SJSA1 (cell line): ENCODE measurements at places on chromosomes 3 and 15. TPM values are rescaled to one million over a fixed set of nuclear protein-coding genes. Genes with fewer than 3 reads are reported as not detected.

The TYRO3 gene
- total RNA-seq = 8.9 and 17.2 TPM in 2 replicates

The NISCH gene
- total RNA-seq = 22.4 and 24.8 TPM in 2 replicates

DNA sequence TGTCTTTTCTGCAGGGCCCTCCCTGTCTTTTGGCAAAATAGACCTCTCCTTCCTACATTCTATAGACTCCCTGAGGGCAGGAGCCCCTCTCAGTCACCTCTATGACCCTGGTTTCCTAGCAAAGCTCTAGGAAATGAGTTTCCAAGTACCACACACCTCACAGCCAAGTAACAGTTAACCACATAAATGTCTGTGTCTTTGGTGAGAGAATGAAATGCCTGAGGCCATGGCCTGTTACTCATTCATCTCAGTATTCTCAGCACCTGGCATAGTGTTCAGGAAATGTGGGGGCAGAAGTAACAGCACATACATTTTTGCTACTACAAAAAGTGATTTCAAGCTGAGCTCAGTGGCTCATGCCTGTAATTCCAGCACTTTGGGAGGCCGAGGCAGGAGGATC, 21.0 kb downstream of the RFT1 start:
- H3K36me3 ChIP-seq = peaks cover 30% of the 10 kb centered on the region
- DNase-seq = no peak
- no peak overlapping the region for H3K4me3 ChIP-seq
- no peaks in the 10 kb centered on the region for H3K27me3 ChIP-seq
- no peak overlapping the region for H3K27ac ChIP-seq

DNA sequence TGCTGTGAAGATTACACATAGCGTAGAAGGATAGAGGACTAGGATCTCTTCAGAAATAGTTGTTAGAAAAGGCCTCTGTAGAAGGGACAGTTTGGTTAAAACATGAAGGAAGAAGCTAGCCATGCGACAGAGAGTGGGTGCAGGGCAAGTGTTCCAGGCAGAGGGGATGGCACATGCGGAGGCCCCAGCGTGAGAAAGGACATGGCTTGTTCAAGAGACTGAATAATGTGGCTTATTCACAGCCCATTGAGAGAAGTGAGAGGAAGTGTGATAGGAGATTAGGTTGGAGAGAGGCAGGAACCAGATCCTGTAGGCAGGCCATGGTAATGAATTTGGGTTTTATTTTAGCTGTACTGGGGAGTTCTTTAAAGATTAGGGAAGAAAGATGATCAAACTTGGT, 56.4 kb downstream of the NEO1 start:
- DNase-seq = no peak

DNA sequence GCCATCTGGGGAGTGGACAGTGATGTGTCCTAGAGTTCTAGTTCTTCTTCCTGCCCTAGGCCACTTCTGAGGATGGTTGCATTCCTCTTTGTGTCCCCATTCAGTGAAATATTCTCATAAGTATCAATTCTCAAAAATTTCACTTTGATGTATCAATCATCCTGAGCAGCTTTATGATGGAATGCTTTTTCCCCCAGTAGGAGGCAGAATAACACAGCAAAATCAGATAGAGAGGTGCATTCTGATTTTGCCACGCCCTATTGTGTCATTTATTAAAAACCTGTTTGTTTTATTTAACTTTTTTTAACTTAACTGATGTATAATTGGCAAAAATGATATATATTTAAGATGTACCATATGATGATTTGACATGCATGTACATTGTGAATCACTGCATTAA, 656.0 kb upstream of the GRM7 start:
- no peaks in the 10 kb centered on the region for H3K4me1 ChIP-seq
- no peak for DNase-seq
- no peak overlapping the region for H3K4me3 ChIP-seq
- no peaks in the 10 kb centered on the region for H3K36me3 ChIP-seq
- no peaks in the 10 kb centered on the region for H3K27me3 ChIP-seq
- H3K27ac ChIP-seq = no peak overlapping the region

- peaks cover 7% of the 10 kb centered on the region for H3K4me1 ChIP-seq
- H3K27me3 ChIP-seq = no peaks in the 10 kb centered on the region
- no peak overlapping the region for H3K4me3 ChIP-seq
- no peak for DNase-seq
Observed at GRCh38 chr3:18233987-18234716, 191.0 kb downstream of the SATB1 start.

The NRG4 gene
- total RNA-seq = not detected in 2 replicates

DNA sequence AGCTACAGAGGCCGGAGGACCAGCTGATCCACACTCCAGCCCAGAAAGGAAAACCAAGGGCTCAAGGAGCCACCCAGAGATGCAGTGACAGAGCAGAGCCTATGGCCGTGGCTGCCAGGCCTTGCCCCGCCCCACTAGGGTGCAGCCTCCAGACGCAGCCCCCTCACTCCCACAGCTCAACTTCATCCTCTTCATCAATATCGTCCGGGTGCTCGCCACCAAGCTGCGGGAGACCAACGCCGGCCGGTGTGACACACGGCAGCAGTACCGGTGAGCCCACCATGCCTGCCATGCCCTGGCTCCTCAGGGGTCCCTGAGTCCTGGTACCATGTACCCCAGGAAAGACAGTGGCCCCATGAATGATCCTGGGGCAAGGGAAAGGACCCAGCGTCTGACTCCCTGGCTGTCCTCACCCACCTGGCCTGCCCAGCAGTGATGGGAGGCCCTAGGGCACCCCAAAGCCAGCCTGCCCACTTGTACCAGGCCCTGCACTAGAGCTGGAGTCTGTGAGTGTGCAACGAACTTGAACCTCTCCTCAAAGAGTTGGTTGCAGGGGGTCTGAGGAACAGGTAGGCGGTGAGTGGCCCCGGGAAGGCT, 24.2 kb downstream of the PTH1R start:
- H3K4me1 ChIP-seq = peaks cover 4% of the 10 kb centered on the region
- H3K4me3 ChIP-seq = no peak overlapping the region
- no peaks in the 10 kb centered on the region for H3K36me3 ChIP-seq
- DNase-seq = no peak

- H3K36me3 ChIP-seq = no peaks in the 10 kb centered on the region
- H3K4me1 ChIP-seq = no peaks in the 10 kb centered on the region
- H3K27ac ChIP-seq = no peak overlapping the region
Observed at GRCh38 chr3:61429106-61429505, 132.3 kb upstream of the PTPRG start.

The PIGZ gene
- total RNA-seq = 0.13 and 0.84 TPM in 2 replicates
